ENCODE measurements at places on chromosomes 13 and 19.

- no peak for DNase-seq
Observed at GRCh38 chr19:39372941-39373340, 18.0 kb downstream of the PAF1 start.

- DNase-seq, result no peak
Observed at GRCh38 chr13:82294226-82294625, 1588.0 kb downstream of the SLITRK1 start.

DNA sequence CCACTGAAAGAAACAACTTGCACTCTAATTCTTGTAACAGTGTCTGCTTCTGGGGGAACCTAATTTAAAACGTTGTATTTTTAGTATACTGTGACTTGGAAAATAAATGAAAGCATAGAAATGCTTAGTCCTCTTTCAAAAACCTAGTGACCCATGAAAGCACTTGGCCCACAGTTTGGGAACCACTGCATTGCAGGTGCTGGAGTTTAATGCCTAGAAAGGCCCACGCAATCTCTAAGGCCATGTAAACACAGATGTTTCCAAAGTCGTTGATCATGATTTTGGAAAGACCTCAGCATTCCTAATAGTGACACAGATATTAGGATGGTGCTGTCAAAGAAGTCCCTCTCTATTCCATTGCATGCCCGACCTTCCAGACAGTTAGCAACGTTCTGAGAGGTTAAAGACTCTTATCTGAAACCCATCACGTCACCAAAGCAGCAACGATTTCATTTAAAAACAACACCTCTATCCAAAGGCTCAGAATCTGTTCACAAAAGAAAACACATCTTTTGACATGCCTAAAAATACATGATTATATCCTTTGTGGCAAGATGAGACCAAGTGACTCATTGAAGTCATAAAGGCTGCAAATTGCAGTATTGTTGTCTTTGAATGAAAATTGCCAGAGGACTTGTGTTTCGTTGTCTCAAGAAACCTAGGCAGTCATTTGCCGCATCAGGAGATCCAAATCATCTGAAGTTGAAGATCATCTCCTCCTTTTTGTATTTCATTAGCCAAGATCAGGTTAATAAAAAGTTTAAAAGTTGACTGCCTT is 328.0 kb upstream of the ZNF507 start:
- no peak for DNase-seq

DNA sequence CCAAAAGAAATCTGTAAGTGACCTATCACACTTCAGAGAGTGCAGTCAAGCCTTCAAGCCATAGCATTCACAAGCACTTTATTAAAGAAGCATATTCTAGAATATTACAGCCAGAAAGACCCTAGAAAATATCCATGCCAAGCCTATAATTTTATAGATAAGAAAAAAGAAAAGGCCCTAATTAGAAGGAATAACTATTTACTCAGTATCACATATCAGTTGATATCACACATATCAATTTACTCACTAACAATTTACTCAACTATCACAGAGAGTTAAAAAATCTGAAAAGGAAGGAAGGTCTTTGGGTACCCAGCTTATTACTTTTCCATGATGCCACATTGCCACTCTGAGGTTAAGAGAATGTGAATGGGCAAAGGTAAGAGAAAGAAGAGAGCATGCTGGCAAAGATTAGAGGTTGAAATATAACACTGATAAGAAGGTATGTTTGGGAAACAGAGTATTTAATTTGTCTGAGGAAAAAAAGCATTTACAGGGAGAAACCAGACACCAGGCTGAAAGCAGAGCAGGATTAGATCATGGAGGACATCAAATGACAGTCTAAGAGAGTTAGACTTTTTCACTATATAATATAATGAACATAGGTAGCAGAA is 186.2 kb downstream of the VWA8 start:
- no peak for DNase-seq

DNA sequence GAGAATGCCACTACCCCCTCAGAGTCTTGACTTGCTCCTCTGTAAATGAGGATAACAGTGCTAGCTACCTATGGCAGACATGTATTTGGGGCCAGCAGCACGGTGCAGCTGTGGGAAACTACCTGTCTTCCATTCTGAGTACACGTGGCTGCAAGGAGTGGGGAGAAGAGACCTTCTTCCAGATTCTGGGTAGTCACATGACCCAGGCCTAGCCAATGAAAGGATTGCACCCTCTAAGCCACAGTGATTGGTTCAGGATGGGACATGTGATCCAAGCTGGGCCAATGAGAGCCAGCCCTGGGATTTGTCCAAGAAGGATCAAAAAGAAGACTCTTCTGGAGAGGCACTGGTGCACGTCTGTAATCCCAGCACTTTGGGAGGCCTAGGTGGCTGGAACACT is 5.5 kb downstream of the ZNRF4 start:
- DNase-seq, result no peak

DNA sequence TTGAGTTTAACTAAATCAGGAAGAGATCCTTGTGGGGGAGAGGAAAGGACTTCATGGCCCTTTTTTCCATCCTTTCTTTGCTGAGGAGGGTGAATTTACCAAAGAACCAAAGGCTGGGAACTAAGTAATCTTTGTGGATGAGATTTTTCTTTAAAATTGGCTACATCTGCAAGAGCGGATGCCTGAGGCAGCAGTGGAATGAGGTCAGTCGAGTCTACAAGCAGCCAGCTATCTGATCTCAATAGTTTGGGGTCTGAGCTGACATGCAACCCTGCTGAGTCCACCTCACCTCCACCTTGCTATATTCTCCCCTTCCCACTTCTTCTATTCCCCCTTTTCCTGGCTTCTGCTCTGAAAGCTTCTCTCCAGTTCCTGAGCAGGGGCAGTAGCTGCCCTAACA is 3.6 kb upstream of the DNAJC15 start:
- DNase-seq, result no peak

DNA sequence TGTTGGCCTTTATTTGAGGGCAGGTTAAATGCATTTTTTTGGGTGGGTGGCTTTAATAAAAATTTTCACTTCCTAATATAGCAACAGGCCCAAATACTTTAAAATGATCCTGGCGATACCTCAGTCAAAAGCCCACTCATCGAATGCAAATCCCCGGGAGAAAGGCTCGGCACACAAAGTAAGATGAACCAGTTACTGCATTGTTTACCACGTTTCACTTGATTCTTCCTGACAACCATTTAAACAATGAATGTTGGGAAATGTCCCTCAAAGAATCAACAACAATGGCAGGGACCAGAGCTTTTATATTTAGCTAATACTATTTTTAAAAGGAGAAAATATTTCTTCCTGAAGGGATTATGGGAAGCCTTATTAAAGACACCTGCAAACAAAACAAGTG is 187.7 kb downstream of the ABCC4 start:
- DNase-seq, result no peak

GRCh38 chr19:879711-880438 is 13.1 kb downstream of the MED16 start:
- DNase-seq, result no peak

DNA sequence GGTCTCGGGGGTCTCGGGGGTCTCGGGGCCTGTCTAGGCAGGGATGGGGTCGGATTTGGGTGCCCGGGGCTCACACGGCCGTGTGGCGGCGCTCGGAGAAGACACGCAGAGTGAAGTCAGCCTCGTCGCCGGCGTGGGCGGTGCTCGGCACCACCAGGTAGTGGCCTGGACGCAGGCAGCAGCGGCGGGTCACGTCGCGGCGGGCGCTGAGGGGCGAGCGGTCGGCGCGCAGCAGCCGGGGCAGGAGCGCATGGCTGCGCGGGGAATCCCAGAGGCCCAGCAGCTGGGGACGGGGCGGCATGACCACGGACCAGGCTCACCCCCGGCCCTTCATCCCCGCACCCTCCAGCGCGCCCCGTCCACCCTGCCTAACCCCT is 8.2 kb downstream of the CAPN12 start:
- DNase-seq, result no peak

GRCh38 chr19:51226067-51226466 is 1.2 kb downstream of the CD33 start:
- no peak for DNase-seq

DNA sequence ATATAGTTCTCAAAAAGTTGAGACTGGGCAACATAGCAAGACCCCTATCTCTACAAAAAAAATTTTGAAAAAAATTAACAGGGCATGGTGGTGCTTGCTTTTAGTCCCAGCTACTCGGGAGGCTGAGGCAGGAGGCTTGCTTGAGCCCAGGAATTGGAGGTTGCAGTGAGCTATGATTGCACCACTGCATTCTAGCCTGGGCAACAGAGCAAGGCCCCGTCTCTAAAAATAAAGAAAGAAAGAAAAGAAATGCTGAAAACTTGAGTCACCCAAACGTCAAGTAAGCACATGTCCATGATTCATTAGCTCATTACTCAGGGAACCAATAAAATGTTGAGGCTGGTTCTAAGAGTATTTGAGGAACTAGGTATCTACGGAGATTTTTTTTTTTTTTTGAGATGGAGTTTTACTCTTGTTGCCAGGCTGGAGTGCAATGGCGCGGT is 33.9 kb upstream of the SEMA6B start:
- DNase-seq, result no peak

GRCh38 chr13:47794963-47795362 is 206.1 kb downstream of the SUCLA2 start:
- no peak for DNase-seq

DNA sequence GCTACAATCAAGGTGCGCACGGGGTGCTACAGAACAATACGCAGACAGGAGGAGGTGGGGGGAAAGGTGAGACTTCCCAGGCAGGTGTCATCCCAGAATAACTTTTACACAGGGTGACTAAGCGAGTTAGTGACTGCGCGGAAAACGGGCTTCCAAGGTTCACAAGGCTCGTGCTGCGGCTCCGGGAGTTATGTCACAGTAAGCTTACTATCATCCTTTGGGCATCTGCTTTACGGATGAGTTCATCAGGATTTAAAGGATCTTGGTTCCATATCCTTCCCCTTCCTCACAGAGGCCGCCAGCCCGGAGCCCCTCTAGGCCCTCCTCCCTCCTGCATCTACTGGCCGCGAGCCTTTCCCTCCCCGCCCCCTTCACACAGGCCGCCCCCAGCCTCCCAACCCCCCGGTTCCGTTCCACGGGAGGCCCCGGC is 474 bp upstream of the IFT88 start:
- peak; percentile 21 for DNase-seq

GRCh38 chr13:73532987-73533510 is 474.2 kb downstream of the KLF5 start:
- no peak for DNase-seq

DNA sequence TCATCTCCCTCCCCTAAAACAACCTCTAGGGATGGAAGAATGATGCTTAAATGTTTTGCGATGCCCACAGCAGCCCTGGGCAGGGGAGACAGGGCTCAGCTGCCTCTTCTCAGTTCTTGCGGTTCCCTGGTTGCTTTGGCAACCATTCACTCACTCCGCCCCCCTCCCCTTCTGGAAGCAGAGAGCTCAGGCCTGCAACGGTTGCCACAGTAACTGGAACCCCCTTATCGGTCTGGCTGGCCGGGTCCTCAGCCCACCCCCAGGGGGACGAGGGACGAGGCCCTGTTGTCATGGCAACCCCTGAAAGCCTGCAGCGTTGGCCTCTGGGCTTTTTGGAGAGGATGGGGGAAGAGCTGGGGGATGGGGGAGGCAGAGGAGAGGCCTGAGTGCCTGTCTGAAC is 19.5 kb downstream of the NOVA2 start:
- DNase-seq, result no peak

DNA sequence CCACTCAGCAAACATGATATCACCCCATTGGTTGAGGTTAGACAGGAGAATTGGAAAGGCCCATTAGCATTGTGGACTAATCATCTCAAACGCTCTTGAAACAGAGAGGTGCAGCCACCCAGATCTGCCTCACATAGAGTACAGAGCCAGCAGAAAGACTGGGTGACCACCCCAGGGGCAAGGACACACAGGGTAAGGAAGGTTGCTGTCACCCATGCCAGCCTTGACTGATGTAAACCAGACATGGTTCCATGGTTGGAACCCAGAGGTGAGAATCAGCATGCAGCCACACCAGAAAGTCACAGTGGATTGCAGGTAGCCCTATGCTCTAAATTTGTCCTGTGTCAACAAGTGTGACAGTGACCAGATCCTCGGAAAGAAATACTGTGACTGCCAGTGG is 1268.8 kb downstream of the EFNB2 start:
- no peak for DNase-seq

DNA sequence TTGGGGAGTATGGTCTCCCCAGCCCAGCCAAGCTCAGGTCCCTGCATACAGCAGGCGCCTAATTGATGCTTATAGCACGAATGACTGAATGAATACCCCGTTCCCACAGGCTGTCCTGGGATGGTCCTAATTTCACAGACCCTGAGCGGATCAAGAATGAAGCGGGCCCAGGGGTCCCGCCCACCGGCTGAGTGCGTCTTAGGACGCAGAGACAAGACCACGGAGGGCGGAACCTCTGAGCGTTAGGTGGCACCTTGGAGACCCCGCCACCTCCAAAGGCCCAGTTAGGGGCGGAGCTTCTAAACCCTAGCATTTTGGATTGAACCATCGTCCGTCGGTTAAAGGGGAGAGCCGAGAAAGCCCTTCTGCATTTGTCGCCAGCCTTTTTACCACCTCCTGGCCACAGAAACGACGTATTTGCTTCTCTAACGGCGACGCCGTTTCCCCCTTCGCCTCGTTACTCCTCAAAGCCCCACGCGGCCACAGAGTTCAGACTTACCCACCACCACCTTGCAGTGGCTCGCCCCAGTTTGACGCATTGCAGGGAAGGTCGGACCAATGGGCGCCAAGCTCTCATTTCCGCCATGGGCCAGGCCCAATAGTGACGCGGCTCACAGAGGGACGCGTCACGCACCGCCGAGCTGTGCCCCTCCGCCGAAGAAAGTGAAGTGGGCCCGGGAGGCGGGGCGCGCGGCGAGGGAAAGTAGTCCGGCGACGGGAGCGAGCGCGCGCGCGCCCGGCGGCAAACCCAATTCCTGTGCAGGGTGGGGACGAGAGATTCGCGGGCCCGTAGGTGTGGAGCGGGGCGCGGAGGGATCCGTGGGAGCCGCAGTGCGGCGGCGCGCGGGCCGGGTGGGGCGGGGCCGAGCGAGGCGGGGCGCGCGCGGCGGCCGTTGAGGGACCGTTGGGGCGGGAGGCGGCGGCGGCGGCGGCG is 479 bp upstream of the CALM3 start:
- DNase-seq, result peak; percentile 97

- DNase-seq, result no peak
Observed at GRCh38 chr19:32208060-32208459, 137.3 kb upstream of the ZNF507 start.

- DNase-seq, result no peak
Observed at GRCh38 chr19:57559008-57559403, 657 bp downstream of the ZNF550 start.

DNA sequence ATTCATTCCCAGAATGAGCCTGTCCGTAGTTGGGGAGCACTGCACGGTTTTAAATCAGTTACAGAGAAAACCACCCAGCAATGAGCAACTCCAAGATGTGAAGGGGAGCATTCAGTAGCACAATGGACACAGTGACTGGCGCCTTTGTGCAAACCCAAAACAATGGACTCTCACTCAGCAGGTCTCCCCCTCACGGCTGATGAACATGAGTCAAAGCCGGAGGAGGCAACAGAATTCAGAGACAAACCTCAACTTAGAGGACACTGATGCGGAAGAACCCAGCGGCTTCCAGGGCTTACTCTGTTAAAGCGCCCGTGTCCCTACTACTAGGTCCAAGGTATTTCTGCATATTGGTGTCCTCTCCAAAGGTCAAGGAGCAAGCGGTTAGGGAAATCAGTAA is 17.7 kb downstream of the PLEKHF1 start:
- DNase-seq, result no peak

- no peak for DNase-seq
Observed at GRCh38 chr19:17775991-17776803, 18.7 kb upstream of the B3GNT3 start.
